ENCODE measurements at places on chromosomes 16 and 17.

GRCh38 chr16:588639-588888 is 1.3 kb upstream of the RAB40C start:
- DNase-seq, result no peak

DNA sequence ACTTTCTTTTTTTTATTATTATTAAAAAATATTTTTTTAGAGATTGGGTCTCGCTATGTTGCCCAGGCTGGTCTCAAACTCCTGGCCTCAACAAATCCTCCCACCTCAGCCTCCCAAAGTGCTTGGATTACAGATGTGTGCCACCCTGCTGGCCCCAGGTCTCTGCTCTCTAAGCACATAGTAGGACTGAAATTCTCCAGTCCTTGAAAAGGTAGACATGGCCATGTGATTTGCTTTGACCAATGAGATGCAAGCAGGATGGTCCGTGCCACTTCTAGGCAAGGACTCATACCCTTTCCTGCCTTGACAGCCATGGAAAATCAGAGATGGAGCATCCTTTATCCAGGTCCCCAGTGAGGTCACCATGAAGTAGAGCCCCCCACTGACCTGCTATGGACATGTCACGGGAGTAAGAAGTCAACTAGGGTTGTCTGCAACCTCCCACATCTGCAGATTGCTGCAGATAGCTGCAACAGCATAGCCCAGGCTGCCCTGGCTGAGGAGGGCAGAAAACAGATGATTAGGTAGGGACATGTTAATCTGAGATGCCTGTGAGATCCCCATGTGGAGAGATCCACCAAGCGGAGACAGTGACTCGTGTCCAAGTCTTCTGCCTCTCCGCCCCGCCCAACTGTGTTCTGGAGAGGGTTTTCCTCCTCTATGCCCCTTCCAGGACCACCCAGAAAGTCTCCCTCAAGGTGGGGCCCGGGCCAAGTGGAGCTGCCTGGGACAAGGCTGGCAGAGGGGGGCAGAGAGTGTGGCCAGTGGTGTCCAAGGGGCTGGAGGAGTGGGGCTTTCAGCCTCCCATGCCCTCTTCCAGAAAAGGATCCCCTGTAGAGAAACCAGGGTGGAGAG is 11.0 kb downstream of the GSG1L start:
- DNase-seq, result no peak

DNA sequence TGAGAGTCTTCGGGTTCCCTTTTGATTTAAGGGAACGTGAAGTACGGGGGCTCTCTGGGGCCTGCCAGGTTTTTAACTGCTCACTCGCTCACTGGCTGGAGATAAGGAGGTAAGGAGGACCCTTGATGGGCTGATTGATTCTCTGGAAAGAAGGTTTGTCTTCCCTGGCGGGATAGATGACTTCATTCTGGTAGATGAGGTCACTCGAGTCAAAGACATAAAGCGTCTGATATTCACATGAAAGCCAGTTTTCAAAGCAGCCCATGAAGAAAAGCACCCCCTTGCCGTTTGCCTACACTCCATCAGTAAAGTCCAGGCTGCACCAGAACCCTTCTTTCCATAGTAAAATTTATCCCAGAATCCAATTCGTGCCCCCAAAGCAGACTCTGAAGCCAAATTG is 233.7 kb upstream of the IRX5 start:
- DNase-seq, result no peak

- no peak for DNase-seq
These were observed 338.0 kb downstream of the NPIPA8 start for GRCh38 chr16:17998550-17998949.

Data from Ammon's horn (tissue), 1 donor.